DMS79 (cell line): ENCODE measurements at places on chromosomes 1 and 21.

GRCh38 chr1:214503553-214503952 lies 47.8 kb downstream of the PTPN14 start:
- DNase-seq = no peak

GRCh38 chr1:4161366-4162006 lies 261.4 kb upstream of the C1orf174 start:
- no peak for DNase-seq

DNA sequence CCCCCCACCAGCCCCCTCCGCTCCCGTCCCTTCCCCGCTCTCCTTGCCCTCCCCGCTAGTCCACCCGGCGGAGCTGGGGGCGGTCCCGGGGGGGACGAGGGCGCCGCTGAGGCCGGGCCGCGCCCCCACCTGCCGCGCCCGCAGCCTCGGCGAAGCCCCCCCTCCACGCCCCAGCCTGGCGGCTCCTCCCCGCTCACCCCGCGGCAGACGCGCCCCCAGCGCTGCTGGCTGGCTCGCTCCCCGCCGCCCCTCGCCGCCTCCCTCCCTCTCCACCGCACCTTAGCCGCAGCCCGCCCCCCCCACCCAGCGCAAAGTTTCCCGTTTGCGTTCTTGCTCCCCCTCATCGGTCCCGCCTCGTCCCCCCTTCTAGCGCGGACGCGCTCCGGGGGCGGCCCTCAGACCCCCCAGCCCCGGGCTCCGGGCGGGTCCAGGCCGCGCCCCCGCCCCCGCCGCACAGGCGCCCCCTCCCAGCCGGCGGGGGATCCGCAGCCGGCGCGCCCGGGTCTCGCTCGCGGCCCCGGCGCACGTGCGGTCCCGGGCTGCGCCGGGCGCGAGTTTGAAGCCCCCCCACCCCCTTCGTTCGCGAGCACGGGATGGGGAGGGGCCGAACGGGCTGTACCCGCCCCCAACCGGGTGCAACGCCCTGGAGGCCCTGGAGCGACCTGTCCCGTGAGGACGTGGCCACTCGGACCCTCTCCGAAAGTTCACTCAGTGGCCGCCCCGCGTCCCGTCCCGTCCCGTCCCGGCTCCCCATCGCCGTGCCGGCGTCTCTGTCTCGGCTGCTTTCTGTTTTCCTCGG lies 623 bp downstream of the PTPRF start:
- DNase-seq = no peak

DNA sequence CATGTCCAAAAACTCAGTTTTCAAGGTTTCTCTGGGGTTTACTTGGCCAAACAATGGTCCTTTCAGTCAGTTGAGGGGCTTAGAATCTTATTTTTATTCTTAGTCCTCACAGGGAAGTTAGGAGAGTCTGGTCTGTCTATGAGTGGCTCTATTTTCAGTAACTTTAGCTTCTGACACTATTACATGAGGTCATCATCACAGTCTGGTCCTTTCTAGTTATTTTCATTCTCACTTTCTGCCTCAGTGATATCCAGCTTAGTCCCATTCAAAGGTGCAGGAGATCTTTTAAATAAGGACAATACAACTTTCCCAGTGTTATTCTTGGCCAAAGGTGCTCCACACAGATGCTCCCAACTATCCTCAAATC lies 30.0 kb upstream of the FGGY start:
- DNase-seq = no peak

DNA sequence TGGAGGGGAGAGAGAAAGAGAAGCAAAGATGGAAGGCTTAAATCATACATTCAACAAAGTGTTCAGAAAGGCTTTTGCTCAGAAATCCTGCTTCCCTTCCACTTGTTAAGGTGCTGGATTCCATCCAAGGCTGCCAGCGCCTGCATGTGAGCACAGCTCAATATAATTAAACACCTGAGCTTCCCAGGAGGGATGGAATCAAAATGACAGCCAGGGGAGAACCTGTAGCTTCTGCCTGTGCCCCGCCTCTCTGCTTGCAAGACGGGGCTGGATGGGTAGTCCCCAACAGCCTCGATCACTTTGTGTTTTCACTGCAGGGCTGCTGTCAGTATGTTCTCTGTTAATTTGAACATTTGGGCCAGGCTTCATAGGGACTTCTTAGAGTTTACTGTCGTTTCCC lies 225.7 kb downstream of the KCNH1 start:
- no peak for DNase-seq

- no peak for DNase-seq
Observed at GRCh38 chr21:29194342-29194741, 63.9 kb downstream of the MAP3K7CL start.

- no peak for DNase-seq
Observed at GRCh38 chr1:27513958-27514357, 24.0 kb upstream of the WASF2 start.

- DNase-seq = no peak
Observed at GRCh38 chr1:112904831-112905261, 51.1 kb downstream of the SLC16A1 start.

GRCh38 chr21:46245213-46245915 lies 16.8 kb upstream of the LSS start:
- DNase-seq = no peak

- no peak for DNase-seq
Observed at GRCh38 chr1:157099633-157100009, at the start of gene ETV3L. Gene ETV3L, minus strand, starts transcription at chr1:157099808. Its CDS starts 285 bp downstream, at chr1:157099523.

DNA sequence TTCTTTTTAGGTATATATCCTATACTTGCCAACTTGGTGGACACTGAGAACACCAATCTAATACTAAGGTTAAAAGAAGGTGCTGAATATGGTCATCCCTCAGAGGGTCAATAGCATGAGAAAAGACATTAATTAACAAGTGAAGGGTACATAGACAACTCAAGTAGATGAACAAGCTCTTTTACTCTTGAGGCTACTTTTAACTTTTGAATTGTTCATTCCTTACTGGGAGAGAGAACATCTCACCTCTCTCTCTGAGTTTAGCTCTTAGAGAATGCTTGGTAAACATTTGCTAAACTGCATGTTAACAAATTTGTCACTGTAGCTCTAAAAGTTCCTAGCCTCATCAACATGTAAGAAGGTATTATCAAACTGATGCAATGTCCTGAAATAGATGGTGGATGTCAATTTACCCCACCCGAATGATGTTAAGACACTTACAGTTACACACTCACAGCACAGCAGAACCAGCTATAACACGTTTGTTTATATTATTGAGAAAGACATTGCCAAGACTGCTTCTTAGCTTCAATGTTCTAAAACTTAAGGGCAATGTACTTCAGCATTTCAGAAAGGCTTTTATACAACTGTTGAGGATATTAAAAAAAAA lies 35.9 kb downstream of the HEATR1 start:
- no peak for DNase-seq

DNA sequence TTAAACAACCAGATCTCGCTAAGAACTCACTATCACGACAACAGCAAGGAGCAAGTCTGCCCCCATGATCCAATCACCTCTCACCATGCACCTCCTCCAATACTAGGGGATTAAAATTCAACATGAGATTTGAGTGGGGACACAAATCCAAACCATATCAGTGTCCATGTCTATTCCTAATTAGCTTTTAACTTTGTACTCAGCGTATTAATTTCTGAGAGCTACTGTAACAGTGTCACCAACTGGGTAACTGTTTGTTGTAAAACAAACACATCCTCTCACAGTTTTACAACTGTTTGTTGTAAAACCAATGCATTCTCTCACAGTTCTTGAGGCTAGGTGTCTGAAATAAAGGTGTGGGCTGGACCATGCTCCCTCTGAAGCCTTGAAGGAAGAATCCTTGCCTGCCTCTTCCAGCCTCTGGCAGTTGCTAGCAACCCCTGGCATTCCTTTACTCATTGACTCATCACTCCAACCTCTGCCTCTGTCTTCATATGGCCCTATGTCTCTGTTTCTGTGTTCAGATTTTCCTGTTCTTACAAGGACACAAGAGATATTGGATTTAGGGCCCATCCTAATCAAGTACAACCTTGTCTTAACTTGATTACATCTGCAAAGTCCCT lies 121.2 kb downstream of the LTN1 start:
- no peak for DNase-seq

DNA sequence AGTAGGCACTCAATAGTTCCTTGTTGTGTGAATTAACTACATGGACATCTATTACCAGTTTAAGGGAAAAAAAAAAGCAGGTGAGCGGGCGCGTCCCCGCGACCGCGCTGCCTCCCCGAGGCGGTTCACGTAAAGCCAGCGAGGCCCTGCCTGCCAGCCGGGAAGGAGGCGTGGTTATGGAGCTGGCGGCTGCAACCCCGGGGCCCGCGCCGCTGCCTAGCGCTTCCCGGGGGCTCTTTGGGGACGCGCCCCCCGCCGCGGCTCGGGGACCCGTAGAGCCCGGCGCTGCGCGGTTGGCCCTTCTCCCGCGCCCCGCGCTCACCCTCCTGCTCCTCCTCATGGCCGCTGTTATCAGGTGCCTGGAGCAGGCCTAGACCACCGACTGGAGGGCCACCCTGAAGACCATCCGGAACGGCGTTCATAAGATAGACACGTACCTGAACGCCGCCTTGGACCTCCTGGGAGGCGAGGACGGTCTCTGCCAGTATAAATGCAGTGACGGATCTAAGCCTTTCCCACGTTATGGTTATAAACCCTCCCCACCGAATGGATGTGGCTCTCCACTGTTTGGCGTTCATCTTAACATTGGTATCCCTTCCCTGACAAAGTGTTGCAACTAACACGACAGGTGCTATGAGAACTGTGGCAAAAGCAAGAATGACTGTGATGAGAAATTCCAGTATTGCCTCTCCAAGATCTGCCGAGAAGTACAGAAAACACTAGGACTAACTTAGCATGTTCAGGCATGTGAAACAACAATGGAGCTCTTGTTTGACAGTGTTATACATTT lies 2.6 kb upstream of the CC2D1B start:
- peak; percentile 50 for DNase-seq

DNA sequence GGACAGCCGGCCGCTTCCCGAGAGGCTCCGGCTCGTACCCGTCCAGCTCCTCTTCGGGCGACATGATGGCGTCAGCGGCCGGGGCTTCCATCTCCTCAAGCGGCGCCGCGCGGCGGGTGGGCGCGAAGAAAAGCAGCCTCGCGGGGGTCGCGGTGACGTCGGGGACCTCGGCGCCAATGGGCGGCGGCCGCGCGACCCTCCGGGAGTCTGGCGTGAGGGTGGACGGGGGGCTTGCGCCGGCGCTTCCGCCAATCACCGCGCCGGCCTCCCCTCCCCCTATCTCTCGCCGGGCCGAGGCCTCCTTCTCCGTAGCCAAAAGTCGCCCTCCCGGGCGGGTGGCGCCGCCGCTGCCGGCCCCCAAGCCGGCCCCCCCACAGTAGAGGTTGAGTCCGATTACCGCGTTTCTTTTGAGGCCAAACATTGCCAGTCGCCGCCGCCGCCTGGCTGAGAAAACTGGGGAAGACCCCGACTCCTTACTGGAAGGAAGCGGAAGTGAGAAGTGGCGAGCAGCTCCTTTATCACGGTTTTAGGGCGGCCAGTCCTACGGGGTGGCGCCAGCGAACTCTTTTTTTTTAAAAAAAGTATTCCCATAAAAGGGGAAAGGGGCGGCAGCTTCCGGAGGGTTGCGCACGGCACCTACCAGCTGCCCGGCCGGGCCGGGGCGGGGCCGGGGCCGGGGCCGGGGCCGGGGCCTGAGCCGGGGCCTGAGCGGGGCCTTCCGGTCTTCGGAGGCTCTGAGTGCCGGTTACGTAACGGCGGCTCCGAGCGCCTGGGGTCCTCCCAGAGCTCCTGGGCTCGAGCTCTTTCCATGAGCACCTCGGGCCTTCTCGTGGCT lies at the start of gene MCL1:
MCL1 (minus strand) TSS at position 501 of the 835 bp plus-strand sequence; CDS start at position 421, 80 bp downstream.
- DNase-seq = peak; percentile 91
